Activated CD4-positive, alpha-beta T cell treated with anti-CD3 and anti-CD28 coated beads for 1 hour (primary cell): ENCODE measurements at places on chromosomes 11 and 22.

DNA sequence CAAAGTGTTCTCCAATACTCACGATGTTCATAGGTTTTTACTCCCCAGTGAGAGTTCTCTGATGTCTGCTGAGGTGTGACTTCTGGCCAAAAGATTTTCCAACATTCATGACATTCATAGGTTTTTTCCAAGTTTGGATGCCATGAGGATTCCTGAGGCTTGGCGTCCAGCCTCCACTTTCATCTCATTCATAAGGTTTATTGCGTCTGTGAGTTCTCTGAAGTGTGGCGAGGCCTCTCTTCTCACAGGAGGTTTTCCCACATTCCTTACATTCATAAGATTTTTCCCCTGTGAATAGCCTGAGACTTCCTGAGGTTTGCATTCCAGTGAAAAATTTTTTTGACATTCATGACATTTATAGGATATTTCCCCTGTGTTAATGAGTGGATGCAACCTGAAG lies 1014.1 kb downstream of the LRRC4C start:
- no peak for DNase-seq

DNA sequence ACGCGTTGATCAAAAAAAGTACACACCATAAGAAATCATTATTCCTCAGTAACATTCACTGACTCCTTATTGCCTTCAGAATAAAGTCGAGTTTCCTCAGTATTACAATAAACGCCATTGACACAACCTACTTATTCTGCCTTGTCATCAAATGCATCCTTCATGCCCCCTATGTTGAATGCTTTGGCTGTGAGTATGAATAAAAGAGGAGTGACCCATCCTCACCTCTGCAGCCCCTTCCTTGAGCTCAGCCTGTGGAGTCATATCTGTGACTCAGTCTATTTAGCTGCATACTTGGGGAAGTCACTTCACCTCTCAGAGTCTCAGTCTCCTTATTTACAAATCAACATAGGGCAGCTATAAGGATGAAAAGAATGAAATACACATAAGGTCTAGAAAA lies 65.1 kb downstream of the USP35 start:
- no peak for DNase-seq

GRCh38 chr11:128026596-128026995 lies 560.8 kb downstream of the ETS1 start:
- DNase-seq: no peak

- DNase-seq: no peak
These were observed 8.4 kb upstream of the MRPL11 start for GRCh38 chr11:66447012-66447411.

DNA sequence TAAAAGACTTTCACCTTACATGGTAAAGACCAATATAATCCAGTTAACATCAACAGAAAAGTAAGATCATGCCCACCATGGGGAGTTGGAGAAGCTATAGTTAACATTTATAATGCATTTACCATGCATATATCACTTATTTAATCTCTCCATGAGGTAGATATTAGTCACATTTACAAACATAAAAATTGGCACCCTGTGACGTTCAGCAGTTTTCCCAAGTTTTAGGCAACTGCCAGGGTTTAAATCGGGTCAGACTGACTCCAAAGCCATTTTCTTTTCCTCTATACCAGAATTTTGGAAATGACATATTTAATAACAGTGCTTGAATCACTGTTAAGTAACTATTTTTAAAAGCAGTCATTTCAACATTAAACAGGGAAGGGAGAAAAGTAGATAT lies 266.3 kb downstream of the DDX10 start:
- no peak for DNase-seq

DNA sequence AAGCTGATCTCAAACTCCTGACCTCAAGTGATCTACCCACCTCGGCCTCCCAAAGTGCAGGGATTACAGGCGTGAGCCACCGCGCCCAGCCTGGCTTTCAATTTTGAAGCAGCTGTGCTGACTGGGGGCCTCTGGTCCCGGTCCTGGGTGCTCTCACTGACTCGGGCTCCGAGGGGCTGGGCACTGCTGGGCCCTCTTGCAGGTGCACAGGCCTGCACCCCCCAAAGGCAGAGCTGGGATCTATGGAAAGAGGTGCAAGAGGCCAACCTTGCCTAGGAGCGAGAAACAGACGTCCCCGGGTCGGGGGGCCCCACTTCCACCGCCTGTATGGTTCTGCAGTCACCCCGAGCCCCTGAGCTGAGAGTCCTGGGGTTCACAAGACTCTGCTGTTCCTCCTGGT lies 33.2 kb downstream of the KIAA0930 start:
- DNase-seq: no peak

- no peak for DNase-seq
These were observed 118.3 kb upstream of the LMO1 start for GRCh38 chr11:8381871-8382396.

GRCh38 chr22:20782083-20782482 lies 8.2 kb downstream of the SERPIND1 start:
- DNase-seq: no peak

DNA sequence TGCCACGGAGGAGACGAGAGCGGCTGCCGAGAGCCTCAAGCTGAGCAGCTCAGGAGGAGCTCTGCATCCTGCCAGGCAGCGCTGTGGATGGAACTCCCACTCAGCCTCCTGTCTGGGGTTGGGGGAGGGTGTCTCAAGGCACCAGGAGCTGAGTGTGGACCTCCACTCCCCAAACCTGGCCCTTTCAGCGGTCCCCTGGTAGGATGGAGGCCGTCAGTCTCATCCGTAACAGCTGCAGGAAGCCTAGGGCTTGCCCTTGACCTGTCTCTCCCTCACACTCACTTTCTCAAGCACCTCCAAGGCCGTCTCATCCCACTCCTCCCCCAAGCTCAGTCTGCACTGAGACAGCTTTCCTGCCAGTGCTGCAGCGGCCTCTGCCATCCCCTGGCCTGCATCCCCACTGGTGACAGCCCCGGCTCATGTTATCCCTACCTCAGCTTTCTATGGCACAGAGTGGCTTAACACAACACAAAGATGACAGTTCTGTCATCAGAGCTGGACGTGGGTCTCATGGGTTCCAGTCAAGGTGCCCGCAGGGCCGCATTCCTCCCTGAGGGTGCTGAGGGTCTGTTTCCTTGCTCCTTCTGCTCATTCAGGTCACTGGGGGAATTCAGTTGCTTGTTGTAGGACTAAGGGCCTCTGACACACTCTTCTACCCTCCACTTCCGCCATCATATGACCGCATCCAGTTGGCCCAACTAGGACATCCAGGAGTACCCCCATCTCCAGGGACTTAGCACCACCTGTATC lies 341.9 kb upstream of the B3GAT1 start:
- no peak for DNase-seq

DNA sequence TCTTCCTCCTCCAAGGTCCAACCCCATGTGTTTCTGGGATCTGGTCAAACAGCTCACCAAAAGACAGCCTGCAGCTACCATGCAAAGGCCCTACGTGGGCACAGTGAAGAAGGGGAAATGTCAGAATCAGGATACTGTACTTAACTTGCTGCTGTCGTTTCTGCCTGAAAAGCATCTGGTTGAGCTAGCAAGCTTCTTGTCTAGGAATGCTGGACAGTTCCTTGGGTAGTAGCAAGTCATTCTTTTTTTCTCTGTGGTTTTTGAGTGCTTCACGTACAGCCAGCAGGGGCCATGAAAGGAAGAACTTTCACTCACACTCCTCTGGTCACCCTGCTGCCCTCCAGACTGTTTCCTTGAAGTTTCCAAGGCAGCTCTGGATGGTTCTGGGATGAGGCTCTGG lies 24.7 kb downstream of the RCOR2 start:
- DNase-seq: no peak

DNA sequence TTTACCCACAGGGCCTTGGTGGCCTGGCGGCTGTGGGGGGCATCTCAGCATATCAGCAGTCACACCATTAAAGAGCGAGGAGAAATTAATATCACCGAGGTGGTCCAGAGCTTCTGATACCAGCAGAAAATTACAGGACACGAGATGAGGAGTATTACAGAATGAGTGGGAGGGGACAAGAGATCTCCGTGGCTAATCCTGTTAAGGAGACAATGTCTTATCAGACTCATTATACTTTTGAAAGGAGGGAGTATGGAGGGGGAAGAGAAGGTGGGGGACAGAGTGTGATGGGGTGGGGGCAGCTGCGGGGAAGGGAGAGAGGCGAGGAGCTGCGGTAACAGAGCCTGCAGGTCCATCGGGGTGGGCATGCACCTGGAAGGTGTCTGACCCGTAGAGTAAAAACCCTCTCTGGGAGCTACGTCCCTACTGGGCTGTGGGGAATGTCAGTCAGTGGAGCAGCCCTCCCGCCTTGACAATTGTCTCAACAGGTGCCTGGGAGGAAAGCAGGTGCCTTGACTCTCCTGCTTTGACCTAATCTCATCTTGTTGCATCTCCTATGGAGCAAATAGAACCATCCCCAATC lies 224.2 kb downstream of the CEP164 start:
- no peak for DNase-seq

- no peak for DNase-seq
These were observed 27.4 kb upstream of the YPEL1 start for GRCh38 chr22:21762712-21763581.

- no peak for DNase-seq
These were observed 9.3 kb downstream of the CCND1 start for GRCh38 chr11:69650081-69650831.

DNA sequence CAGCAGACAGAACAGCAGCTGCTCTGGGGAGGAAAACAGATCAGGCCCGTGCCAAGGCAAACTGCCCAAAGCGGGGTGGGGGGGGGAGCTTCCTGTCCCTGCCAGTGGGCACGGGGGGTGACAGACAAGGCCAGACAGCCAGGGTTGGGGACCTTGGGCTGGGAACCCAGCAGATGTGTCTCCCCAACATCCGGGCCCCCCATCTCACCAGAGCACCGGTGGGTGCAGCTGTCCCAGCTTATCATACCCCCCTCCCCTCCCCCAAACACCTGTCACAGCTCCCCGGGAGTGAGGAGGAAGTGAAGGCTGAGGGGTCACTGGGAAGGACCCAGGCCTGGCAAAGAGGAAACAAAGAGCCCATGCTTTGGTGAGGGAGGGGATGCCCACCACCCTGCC lies 1.3 kb downstream of the PPP1R14B start:
- peak; percentile 19 for DNase-seq

DNA sequence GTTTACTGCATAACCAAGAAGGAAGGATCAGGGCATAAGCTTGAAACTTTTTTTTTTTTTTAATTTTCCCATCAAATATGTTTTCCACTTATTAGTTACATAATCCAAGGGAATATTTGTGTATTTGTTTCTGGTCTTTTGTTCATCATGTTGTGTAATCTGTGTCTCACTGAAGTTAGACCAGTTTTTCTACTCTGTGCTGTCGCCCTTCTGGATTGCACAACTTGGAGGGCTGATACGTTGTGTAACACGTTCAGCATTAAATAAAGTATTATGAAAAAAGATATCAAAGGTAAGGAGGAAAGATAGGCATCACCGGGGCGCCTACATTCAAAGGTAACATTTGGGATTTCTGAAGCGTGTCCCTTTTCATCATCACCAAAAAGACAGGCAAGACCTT lies 3.3 kb upstream of the E2F8 start:
- no peak for DNase-seq

GRCh38 chr22:17097701-17098100 lies 12.9 kb downstream of the IL17RA start:
- no peak for DNase-seq

GRCh38 chr11:65493367-65494176 lies 5.3 kb upstream of the MALAT1 start:
- no peak for DNase-seq

- no peak for DNase-seq
These were observed 22.0 kb upstream of the MS4A6A start for GRCh38 chr11:60204922-60205321.

DNA sequence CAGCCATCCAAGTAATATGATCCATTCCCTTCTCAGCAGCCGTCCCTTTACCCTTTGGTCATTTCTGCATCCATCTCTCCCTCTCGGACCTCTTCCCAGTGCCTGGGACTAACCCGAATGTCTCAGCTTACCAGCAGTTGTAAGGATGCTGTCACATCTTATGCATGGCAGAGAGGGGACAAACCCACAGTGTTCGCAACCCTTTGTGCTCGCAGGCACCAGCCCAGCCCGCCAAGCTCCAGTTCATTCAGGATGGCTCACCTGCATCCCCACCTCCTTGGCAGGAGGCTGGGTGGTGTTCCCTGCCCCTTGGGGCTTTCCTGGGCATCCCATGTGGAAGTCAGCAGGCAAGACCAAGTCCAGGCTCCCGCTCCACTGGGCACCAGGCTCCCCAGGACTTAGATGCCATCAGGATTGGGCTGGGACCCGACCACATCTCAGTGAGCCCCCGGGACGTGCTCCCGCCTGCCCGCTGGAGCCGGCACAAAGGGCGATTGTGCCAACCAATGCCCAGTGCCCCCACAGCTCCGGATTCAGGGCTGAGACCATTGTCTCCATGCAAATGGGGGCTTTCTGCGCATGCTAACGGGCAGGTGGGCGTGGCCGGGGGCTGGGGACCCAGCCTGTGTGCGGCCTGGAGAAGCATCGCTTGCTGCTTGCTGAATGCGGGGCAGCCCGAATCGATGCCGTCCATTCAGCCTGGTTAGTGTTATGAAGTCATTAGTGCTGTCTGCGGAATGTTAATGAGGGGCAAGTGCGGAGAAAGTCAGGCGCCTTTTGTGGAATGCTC lies 108.6 kb downstream of the KCNQ1OT1 start:
- no peak for DNase-seq

DNA sequence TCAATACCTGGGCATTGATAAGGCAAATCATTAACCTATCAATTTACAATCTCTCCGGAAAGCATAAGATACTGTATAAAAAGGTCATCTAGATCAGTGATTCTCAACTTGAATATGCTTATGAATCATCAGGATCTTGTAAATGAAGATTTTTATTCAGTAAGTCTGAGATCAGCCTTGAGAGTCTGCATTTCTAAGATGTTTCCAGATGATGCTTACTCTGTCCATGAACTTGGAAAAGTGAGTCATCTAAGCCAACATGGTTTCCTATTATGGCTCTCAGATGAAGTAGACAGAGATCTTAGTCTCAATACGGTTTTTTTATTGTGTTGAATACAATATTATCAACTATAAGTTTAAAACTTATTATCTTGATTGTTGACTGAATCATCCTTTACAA lies 226.4 kb upstream of the KIRREL3 start:
- DNase-seq: no peak

DNA sequence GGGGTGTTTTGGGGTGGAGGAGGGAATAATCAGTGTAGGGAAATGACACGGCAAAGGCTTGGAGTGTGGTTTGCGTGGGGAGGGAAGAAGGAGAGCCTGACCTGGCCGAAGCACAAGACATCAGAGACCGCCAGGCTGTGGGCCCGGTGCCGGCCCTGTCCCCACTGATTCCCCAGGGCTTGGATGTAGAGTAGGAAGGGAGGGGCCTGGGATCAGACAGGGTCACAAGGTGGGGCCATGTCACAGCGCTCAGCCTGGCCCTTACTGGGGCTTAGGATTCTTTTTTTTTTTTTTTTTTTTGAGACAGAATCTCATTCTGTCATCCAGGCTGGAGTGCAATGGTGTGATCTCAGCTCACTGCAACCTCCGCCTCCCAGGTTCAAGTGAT lies 9.8 kb downstream of the PICK1 start:
- no peak for DNase-seq
